ENCODE measurements at places on chromosomes 6 and 20. TPM values are rescaled to one million over a fixed set of nuclear protein-coding genes. Genes with fewer than 3 reads are reported as not detected.
A peak's percentile ranks its signal among the peaks of the same experiment; 100 is the strongest.

- DNase-seq = peak; percentile 40
Measured at GRCh38 chr6:9197726-9198125, 762.4 kb upstream of the SLC35B3 start.

- no peak for DNase-seq
Measured at GRCh38 chr6:119294984-119295383, 54.6 kb downstream of the MAN1A1 start.

DNA sequence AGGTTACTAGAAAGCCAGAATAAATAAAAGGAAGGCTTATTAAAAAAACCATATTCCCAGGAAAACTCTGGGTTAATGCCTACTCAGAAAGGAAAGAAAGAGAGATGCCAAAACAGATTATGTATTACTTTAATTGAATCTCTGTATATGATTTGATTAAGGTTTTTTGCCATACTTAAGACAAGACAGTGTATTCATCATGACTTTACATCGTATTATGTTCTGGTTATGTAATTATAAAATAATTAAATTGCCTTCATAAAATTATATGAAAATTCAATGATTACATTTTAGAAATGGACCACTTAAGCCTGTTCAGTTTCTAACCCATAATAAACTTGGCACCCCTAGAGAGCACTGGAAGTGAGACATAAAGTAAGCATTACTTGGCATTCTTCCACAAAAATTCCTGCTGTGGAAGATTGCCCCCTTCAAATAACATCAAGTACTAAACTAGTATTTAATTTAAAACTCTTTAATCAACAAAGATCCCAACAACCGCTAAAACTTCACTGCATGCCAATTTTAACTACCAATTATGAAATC, 20.8 kb upstream of the IBTK start:
- no peak for DNase-seq

DOP1A gene
- 13.0 TPM for total RNA-seq

OR2J3 gene
- total RNA-seq = not detected

GRCh38 chr20:22473293-22473692, 111.1 kb downstream of the FOXA2 start:
- DNase-seq = no peak

- DNase-seq = peak; percentile 44
Measured at GRCh38 chr6:118283766-118284165, 264.3 kb upstream of the PLN start.

DNA sequence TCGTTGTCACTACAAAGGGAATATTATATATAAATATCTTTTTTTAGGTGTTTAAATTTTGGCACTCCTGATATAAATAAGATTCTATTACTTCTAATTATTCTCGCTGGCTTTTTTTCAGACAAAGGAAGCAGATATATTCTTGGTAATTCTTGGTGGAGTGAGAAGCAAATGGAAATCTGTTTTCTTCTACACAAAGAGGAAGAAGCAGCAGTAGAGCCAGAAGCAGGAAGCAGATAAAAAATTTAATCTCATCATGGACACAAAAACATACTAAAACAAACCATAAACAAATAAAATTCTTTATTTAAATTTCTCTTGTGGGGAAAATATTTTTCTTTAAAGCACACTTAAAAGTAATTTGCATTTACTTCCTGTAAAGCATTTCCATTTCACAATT, 3.7 kb upstream of the KIAA0319 start:
- DNase-seq = no peak

HUS1B gene
- total RNA-seq = 0.18 TPM

ADGRG6 gene
- total RNA-seq = 45.7 TPM

- DNase-seq = no peak
Measured at GRCh38 chr20:20426655-20426907, 58.7 kb downstream of the INSM1 start.

DNA sequence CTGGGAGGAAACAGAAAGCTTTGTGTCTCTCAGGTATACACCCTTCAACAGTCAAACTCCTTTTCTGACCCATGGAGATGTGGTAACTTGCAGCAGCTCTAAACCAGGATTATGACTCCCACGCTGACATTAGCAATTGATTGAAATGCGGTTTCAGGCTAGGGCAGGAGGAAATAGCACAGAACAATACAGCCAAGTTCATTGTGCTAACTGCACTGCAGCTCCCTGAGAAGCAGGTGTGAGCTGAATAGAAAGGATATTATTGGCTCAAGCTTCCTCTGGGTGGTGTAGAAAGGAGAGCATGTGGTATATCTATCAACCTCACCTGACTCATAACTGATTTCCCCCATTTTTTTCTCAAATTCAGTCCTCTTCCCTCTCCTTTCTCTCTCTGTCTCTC, 612.3 kb upstream of the BTBD3 start:
- peak; percentile 91 for DNase-seq

- peak; percentile 45 for DNase-seq
Measured at GRCh38 chr20:57388953-57389694, 2.1 kb upstream of the RBM38 start.

DNA sequence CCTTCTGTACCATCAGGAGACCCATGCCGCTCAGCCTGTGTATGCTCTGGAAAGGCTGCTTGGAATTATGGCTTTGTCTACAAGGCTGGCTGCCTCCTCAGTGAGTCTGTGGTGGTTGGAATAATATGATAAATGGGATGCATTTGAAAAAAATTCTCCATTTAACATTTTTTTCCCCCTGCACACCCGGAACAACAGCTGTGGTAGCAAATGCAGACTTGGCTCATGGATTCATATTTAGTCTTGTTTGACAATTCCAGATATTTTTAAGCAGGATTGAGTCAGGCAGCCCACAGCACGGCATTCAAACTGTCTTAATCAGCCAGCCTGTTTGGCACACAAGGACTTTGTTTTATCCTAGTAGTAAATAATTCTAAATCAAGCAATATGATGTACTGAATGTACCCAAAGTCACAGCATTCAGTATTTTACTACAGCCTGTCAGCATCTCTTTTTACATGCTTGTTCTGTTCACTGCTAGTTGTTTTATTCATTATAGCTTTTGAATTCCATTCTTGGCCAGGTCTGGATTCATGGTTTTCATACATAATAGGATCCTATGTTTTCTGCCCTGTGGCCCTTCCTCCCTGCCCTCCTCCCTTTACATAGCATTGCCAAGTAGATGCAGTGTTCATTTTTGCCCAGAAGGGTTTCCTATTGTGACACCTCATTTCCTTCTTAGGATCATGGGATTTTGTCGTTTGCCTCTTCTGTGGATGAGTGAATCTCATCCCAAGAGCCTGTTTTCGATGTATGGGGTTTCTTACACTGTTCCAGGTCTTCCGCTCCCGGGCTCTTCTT, 68.1 kb downstream of the LRRC1 start:
- peak; percentile 56 for DNase-seq

GRCh38 chr20:63739130-63740069, at the start of gene SLC2A4RG:
Gene SLC2A4RG (plus strand): TSS chr20:63739776. CDS start chr20:63739913, 137 bp downstream.
- no peak for DNase-seq

AIF1 gene
- total RNA-seq = not detected

- DNase-seq = no peak
Measured at GRCh38 chr6:152534541-152534940, 102.6 kb downstream of the SYNE1 start.

- DNase-seq = no peak
Measured at GRCh38 chr20:16609066-16609465, 35.8 kb upstream of the KIF16B start.

- no peak for DNase-seq
Measured at GRCh38 chr20:11867291-11867919, 50.3 kb upstream of the BTBD3 start.

- DNase-seq = no peak
Measured at GRCh38 chr6:83097204-83097603, 29.7 kb downstream of the DOP1A start.

EEF1A2 gene
- not detected for total RNA-seq

ZNF391 gene
- 3.5 TPM for total RNA-seq

GRCh38 chr6:109023356-109023925, 71.2 kb downstream of the SESN1 start:
- DNase-seq = no peak

- peak; percentile 42 for DNase-seq
Measured at GRCh38 chr20:32031007-32031958, 20.8 kb upstream of the HCK start.

RARS2 gene
- 27.6 TPM for total RNA-seq

DNA sequence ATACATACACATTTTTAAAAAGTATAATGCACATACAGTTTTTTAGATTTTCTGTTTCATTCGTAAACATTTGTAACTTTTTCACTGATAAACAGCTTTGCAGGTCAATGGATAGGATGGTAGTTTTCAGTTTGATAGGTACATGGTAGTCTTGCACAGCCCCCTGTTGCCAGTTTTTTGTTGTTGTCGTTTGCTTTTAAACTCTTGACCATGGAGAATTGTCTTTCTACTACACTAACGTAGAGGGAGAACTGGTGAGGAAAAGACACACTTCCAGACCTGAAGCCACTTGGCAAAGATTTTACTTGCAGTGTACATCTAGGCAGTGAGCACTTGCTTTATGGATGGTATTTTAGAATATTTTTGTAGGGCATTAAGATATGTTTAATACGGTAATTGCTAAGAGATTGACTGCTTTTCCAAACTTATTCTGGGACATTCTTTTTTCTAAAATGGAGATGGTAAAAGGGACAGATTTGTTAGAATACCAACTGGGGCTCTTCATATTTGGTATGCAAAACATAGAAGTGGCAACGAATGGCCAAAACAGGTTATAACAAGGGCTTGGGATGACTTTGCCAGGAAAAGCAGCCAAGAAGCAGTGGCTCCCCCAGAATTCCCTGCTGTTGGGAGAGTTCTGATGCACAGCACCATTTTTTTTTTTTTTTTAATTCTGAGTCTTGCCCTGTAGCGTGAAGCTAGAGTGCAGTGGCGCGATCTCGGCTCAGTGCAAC, 1.5 kb downstream of the PYGB start:
- no peak for DNase-seq

SCUBE3 gene
- not detected for total RNA-seq

MBOAT1 gene
- total RNA-seq = 11.2 TPM

DNA sequence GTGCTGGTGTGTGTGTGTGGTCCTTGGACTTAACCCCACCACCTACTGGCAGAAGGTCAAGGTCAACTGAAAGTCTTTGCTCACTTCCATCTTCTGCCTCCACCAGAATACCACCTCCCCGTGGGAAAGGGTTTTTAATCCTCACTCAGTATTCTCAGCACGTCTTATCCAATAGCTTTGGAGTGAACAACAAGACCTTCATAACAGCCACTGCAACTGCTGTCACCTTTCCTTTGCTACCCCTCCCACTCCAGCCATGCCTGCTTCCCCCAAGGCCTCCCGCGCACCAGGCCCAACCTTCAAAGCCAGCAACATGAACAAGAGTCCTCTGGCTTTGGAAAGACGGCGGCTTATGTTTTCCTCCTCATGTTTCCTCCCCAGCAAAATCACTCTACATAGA, 787 bp upstream of the BTN2A2 start:
- DNase-seq = no peak

TRDN gene
- total RNA-seq = not detected

LGSN gene
- not detected for total RNA-seq

- no peak for DNase-seq
Measured at GRCh38 chr20:63009988-63010769, 3.4 kb upstream of the BHLHE23 start.

ZNF335 gene
- 15.7 TPM for total RNA-seq

DNA sequence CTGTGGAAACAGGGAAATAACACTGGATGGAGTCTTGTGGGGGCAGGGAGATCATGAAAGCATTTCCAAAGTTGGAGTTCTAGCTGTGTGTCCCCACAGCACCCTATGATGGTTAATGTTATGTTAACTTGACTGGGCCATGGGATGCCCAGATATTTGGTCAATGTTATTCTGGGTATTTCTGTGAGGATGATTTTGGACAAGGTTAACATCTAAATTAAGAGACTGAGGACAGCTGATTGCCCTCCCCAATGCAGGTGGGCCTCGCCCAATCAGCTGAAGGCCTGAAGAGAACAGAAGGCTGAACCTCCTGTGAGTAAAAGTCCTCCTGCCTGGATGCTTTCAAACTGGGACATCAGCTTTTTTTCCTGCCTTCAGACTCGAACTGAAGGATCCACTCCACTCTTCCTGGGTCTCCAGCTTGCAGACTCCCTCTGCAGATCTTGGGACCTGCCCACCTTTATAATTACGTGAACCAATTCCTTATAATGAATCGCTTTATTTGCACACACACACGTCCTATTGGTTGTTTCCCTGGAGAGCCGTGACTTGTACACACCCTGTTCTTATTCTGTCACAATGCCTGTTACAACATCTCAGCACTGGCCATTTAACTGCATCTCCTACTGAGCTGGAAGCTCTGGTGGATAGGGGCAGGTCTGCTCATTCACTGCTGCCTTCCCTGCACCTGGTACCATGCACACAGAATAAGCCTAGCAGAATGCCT, 99.5 kb upstream of the IYD start:
- peak; percentile 36 for DNase-seq

CCN2 gene
- 57.2 TPM for total RNA-seq

RAET1L gene
- total RNA-seq = 1.1 TPM

- no peak for DNase-seq
Measured at GRCh38 chr6:118280210-118280609, 267.9 kb upstream of the PLN start.

ENPP4 gene
- total RNA-seq = 0.07 TPM

All from foreskin keratinocyte (primary cell).